ELF-1 (cell line): ENCODE measurements at places on chromosomes 11 and 22.

DNA sequence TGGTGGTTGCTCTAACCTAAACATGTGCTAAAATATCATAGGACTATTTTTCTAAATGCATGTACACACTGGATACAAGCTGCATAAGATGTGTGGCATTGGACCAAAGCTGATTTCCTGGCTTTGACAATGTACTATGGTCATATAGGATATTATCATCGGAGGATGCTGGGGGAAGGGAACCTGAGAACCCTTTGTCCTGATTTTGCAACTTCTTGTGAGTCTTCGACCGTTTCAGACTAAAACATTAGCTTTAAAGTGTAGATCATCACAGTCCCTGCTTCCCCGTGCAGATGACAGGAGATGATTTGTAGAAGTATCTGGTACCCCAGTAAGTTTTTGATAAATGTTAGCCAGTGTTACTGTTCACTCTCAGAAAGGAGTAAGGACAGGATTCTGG, 554.7 kb downstream of the MIAT start:
- no peak for DNase-seq

GRCh38 chr22:39090426-39091064, 6.5 kb upstream of the APOBEC3H start:
- no peak for DNase-seq

DNA sequence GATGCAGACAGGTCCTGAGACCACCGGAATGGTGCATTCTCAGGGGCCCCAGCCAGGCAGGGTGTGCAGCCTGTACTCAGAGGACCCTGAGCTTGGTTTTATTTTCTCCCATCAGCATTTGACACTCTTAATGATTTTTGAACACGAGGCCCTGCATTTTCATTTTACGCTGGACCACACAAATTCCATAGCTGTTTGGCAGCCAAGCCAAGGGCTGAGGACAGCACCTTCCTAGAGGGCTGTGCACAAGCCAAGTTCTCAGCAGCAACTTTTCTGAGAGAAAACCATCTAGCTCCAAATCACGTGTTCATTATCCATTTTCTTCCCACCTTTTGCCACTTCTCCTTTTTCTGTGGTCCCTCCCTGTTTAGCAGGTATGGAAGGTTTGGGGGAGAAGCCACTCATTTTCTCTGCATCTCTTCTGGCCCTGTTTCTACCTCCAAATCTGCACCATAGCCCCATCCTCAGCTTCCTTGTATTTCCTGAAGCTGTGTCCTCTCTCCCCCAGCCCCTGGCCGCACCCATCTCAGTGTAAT, 60.4 kb downstream of the TRAF6 start:
- DNase-seq = no peak

GRCh38 chr11:96817482-96818399, 427.9 kb downstream of the JRKL start:
- no peak for DNase-seq

GRCh38 chr22:42648368-42649245, 585 bp downstream of the CYB5R3 start:
- no peak for DNase-seq

GRCh38 chr11:18093959-18094358, 11.9 kb downstream of the SAAL1 start:
- no peak for DNase-seq
